Myocyte (in vitro differentiated cells): ENCODE measurements at places on chromosomes 13 and 19.

- DNase-seq, result no peak
Observed at GRCh38 chr19:40512110-40512472, 45.3 kb downstream of the SPTBN4 start.

- peak; percentile 9 for DNase-seq
Observed at GRCh38 chr19:13526552-13526951, 20.3 kb upstream of the CACNA1A start.

DNA sequence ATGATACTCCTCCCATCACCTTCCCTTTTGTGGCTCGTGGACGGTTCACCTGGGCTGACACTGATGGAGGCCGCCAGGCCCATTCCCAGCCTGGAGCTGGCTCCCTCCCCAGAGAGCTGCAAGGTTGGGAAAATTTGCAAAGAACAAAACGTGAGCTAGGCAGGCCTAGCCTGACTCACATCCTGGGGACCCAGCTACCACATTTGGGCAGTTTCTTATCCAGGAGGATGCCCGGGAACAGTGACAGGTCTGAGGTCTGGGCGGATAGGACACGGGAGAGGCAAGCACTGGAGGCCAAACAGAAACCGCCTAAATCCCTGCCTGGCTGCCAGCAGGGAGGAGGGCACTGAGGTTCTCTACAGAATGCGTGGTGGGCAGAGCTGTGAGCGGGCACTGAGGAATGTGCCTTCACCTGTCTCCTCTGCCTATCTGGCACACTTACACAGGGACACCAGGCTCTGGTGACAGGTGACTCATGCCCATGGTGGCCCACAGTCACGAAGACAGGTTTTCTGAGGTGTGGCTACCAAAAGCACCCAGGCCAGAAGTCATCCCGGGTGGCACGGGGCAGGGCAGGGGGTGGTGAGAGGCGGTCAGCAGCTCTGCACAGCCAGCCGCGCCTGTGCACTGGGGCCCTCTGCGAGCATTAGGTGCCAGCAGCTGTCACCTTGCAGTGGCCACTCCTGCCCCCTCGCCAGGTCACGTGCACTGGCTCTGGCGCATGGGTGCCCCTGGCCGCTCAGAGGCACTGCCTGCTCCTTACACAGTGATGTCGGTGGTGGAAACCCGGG, 23.2 kb downstream of the SH3GL1 start:
- DNase-seq, result peak; percentile 96

- DNase-seq, result no peak
Observed at GRCh38 chr13:91014696-91015095, 332.8 kb upstream of the MIR17HG start.

DNA sequence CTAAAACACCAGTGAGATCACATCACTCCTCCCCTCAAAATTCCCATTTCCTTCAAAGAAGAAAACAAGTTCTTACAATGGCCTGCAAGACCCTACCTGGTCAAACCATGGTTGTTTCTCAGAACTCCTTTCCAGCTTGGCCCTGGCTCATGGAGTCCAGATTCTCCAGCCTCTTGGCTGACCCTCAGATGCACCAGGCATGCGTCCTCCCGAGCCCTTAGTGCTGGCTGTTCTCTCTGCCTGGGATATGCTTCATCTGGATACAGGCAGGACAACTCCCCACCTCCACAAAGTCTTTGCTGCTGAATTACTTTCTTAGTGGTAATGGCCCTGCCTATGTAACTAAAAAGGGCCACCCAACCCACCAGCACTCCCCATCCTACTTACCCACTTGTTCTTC, 94.3 kb downstream of the MBNL2 start:
- DNase-seq, result no peak

DNA sequence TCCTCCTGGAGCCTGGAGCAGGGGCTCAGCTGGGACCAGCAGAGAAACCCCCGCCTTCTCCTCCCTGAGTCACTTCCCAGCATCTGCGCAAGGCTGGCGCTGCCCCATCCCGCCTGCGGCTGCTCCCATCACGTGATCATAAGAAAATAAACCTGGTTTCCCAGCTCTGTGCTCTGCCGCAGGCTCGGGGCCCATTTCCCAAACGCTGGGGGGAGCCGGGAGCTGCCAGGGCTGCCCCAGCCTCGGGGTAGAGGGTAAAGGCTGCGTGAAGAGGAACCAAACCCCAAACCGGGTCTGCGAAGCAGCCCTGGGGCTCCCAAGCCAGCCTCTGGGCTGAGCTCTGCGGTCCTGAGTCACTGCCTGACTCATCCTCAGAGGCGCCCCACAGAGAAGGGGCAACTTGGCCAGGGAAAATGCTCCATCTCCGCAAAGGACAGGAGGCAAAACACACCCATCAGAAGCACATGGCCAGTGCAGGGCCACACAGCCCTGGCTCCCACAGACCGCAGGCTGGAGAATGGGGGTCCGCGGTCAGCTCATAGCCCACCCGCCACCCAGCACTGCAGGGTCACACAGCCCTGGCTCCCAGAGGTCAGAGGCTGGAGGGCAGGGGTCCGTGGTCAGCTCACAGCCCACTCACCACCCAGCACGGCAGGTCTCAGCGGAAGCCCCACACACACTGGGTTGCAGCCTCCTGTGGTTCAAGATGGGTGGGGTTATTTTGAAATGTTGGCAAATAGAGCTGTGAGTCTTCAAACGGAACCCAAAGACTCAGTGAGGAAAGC, 67.1 kb downstream of the RASA3 start:
- DNase-seq, result peak; percentile 98

GRCh38 chr13:44978328-44978727, 10.9 kb downstream of the NUFIP1 start:
- no peak for DNase-seq

DNA sequence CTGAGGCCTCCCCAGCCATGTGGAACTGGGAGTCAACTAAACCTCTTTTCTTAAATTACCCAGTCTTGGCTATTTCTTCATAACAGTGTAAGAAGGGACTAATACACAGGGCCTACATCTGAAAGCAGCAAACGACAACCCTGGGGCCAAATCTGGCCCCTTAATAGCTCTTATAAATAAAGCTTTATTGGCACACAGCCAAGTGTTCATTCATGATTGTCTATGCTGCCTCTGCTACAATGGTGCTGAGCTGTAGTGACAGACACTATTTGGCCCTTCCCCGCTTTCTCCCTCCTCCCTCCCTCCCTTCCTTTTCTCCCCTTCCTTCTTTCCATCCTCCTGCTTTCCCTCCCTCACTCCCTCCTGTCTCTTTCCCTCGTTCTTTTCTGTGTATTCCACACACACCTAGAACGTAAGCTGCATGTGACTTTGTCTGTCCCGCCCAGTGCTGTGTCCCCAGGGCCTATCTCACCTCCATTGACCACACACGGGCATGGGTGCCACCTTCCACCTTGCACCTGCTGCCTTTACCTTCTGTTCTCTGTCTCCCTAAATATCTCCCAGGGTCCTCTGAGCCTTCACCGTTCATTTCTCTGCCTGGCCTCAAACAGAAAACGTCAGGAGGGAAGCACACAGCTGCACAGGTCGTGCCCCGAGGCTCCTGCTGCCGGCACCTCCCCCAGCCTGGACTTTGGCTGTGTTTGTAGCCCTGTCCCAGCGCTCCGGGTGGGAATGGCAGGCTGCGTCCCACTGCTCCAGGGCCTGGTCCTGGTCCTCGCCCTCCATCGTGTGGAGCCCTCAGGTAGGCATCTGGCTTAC, at the start of gene PROZ:
Gene PROZ (plus strand): TSS at position 720 of the 819 bp plus-strand sequence. CDS start 13 bp downstream, at position 733.
- DNase-seq, result no peak
